Hematopoietic multipotent progenitor cell treated with erythropoietin and hydrocortisone succinate and interleukin-3 and kit ligand, for 6 days (in vitro differentiated cells): ENCODE measurements at places on chromosomes 6 and 20.

GRCh38 chr6:119187596-119187995 lies 109.1 kb upstream of the FAM184A start:
- DNase-seq: no peak

GRCh38 chr20:1513801-1514200 lies 22.6 kb upstream of the SIRPB2 start:
- no peak for DNase-seq

- no peak for DNase-seq
Measured at GRCh38 chr20:24089576-24089975, 101.0 kb upstream of the GGTLC1 start.

GRCh38 chr6:30615219-30615957 lies 1.7 kb downstream of the PPP1R10 start:
- DNase-seq: peak; percentile 92

DNA sequence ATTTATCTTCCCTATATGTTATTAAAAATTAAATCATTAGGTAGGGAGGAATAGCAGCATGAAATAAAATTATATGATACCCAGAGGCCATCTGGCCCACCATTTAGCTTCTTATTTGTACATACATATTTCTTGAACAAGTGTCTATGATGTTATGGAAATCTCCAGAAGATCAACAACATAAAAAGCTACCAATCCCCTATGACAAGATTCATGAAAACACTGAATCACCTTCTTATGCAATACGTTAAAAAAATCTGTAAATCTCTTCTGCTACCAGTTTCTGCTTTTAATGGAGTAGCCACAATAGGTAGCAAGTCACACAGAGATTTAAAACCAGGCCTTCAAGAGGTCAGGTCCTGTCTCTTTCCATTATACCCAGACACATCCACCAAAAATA lies 125.8 kb upstream of the ENPP5 start:
- DNase-seq: no peak

- peak; percentile 20 for DNase-seq
Measured at GRCh38 chr6:118705544-118706491, 54.4 kb upstream of the CEP85L start.

DNA sequence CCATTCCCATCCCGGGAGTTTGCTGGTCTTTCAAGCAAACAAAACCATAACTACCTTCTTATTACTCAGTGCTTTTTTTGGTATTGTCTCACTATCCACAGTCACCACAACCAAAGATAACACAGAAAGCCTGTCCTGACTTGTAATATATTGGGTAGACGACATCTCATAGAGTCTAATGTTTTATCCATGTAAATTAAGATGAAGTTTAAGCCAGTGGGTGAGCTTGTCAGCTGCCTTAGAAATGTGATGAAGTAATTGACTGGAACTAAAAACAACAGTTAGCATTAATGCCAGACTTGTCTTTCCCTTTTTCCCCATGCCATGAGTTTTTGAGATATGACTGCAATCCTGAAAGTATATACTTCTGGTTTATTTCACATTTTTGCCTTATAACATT lies 282.7 kb upstream of the PRDM1 start:
- DNase-seq: no peak

DNA sequence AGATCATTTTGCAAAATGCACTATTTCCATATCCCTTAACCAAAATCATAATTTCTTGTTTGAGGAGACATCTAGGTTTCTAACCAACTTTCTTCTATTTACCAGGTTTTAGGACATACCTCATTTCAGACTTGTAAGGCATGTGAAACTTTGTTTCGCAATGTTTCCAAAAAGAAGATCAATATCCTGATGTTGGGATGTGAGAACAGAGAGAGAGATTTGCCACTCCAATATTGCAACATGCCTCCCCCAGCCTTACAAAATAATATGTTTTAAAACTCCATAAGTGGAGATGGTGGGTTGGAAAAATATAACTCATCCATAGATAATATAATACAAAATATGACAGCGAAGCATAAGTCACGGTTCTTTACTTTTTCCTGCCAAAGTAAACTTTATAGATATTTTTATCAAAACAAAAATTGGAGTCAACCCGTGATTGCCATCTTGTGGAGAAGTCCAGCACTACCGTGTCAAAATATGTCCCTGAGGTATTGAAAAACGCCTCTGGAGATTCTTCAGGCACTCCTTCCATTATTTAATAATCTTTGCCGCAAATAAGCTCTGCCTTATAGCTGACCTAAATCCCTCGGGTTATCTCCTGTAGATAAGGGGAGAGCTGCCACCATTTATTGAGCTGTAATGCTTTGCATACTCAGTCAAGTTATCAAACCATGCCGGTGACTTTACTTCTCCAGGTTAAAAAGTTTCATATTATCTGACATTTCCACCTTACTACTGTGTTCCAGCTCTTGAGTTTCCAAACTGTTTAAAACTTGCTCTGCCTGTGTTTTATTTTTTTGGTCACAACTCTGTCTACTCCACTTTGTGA lies 534.2 kb downstream of the HACE1 start:
- DNase-seq: peak; percentile 42

- no peak for DNase-seq
Measured at GRCh38 chr6:7004581-7005297, 103.0 kb upstream of the RREB1 start.

GRCh38 chr20:56423886-56424285 lies 11.8 kb downstream of the CASS4 start:
- no peak for DNase-seq

GRCh38 chr6:131062241-131063027 lies 611 bp downstream of the EPB41L2 start:
- DNase-seq: peak; percentile 40

DNA sequence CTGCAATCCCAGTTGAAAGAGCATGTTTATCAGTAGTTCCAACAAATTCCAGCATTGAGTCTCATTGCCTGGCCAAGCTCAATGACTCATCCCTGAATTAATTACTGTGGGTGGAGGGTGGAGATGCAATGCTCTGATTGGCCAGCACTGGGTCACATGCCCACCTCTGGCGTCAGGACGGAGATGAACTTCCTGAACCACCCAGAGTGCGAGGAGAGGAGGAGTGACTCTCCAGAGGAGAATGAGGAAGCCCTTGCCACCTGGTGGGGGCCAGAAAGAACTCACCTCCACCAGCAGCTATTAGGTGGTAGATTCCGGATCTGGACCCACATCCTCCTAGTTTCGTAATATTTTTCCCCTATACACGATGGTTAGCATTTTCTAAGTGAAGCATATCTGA lies 283.9 kb downstream of the TBC1D7 start:
- peak; percentile 25 for DNase-seq

DNA sequence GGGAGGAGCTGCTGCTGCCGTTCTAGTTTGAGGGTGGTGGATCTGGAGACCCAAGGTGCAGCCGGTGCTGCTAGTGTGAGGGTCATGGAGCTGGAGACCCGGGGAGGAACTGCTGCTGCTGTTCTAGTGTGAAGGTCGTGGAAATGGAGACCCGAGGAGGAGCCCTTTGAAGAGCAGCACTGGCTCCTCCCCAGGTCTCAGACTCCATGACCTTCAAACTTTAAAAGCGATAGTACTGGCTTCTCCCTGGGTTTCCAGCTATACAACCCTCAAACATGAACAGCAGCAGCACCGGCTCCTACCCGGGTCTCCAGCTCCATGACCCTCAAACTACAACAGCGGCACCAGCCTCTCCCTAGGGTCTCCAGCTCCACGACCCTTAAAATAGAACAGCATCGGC lies 15.5 kb downstream of the ULBP3 start:
- DNase-seq: no peak

- no peak for DNase-seq
Measured at GRCh38 chr6:1228754-1229191, 83.1 kb upstream of the FOXQ1 start.

GRCh38 chr20:62887152-62887859 lies 25.7 kb upstream of the TCFL5 start:
- peak; percentile 83 for DNase-seq

DNA sequence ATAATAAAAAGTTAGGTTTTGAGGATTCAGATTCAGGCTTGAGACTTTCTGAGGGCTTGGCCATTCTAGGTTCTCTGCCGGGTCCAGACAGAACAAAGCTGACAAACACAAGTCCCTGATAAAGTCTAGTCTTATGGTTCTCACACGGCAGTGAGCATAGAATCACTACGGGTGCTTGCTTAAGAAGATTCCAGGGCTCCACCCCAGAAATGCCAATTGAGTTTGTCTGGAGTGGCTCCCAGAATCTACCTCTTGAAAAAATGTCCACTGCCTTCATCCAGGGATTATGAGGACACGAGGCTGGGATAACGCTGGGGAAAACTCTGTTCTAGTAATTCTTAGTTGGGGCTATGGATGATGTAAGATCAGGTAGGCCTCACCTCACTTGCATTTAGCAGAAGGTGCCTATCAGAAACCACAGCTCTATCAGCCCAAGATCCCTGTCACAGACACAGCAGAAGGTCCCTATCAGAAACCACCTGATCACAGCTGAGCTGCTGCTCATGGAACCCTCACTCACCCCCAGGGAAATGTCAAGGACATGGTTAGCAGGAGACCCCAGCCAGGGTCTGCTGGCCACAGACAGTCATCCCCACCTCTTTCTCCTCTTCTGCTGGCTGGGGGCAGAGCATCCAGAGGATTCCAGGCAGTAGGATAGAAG lies 52.3 kb downstream of the RAB44 start:
- no peak for DNase-seq

GRCh38 chr6:36592221-36592655 lies 1.9 kb upstream of the SRSF3 start:
- no peak for DNase-seq

DNA sequence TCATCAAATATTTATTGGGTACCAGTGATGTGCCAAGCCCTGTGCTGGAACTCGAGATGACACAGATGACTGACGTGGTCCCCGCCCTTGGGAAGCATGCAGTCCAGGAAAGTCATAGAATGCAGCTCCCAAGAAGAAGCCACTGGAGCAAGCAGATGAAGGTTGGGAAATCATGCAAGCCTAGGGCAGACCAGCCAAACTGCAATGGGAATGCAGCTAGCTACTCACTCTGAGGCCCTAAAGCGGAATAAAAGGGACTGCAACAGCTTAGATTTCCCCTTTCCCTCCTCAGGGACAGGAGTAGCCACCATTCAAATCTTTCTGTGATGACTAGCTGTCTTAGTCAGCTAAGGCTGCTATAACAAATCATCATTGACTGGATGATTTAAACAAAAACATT lies 152.2 kb downstream of the MAFB start:
- DNase-seq: no peak

DNA sequence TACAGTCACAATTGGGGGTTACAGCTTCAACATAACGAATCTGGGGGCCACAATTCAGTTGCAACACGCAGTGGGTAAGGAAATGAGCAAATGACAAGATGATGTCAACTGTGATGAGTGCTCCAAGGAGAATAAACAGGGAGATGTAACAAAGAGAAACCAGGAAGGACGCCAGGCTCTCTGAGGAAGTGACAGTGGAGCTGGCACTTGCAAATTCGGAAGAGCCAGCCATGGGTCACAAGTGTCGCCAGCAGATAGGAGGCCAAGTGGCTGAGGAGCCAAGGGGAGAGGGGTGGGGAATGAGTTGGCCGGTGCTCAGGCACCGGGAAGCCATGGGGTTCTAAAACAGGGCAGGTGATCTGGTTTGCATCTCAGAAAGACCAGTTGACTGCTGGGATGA lies 136.4 kb downstream of the EYA2 start:
- no peak for DNase-seq

DNA sequence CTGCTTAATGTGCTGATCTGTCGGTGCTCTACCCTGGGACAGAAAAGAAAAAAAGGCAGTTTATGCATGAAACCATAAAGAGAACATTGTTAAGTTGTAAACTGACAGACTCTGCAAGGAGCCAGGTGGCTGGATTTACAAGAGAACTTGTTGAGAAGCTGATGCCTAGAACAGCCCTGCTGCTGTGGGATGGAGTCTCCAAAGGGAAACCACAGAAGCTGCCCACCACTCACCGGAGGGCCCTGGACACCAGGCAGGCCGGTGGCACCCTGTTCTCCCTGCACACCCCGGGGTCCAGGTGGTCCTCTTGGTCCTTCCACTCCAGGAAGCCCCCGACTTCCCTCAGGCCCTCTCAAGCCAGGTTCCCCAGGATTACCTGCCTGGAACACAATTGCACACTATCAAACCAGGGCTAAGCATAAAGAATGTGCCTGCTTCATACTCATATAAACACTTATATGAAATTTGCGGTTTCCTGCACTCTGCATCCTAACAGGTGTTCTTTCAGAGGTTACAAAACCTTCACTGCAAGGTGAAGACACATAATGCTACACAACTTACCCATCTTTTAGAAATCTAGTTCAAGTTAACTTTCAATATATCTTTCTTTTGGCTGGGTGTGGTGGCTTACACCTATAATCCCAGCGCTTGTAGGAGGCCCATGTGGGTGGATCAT lies 68.2 kb downstream of the COL9A1 start:
- DNase-seq: no peak

DNA sequence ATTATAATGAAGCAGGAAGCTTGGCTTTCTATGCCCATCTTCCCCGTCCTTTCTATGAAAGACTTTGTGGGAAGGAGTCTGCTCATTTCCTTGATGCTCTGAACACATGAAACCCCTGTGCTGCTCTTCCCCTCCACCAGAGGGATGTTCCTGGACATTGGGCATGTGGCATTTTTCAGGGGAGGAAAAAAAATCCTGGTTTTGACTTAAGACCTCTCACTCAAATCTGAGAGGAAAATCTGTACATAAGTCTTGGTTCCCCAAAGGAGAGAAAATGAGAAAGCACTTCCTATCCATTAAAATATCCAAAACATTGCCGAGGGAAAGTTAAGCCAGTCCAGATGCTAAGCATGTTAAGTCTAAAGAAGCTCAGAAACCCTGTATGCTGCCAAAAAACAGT lies 393.0 kb downstream of the PAX1 start:
- no peak for DNase-seq

DNA sequence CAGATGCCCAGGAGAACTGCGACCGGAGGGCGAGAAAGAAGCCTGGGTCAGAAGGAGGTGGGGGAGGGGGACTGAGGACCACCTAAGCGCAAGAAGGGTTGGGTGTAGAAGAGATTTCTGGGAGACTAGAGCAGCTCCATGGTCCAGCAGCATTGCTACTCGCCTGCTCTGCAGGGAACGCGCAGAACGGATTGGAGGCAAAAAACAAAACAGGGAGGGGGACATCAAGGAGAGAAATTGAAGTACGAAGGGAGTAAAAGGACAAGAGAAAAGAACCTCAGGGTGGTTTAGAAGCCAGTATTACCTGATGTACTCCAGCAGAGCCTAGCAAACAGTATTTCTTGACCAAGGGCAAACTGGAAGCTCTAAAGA lies 537 bp upstream of the GABBR1 start:
- no peak for DNase-seq

GRCh38 chr20:24572862-24573261 lies 103.4 kb downstream of the SYNDIG1 start:
- DNase-seq: no peak

- peak; percentile 30 for DNase-seq
Measured at GRCh38 chr6:37433657-37434271, 743 bp downstream of the CMTR1 start.

- no peak for DNase-seq
Measured at GRCh38 chr6:15274692-15275387, 29.0 kb downstream of the JARID2 start.

GRCh38 chr20:48166082-48166835 lies 381.0 kb upstream of the SULF2 start:
- DNase-seq: no peak

- no peak for DNase-seq
Measured at GRCh38 chr6:131387562-131388447, 185.2 kb upstream of the ARG1 start.
